IPS-NIHi11 (cell line): ENCODE measurements at places on chromosomes 2 and 18.

GRCh38 chr2:241081643-241082340, 20.3 kb downstream of the MTERF4 start:
- no peak for DNase-seq

- DNase-seq, result peak; percentile 66
These were observed 31.3 kb downstream of the KIAA2012 start for GRCh38 chr2:202104286-202104870.

GRCh38 chr2:37892436-37893114, 32.5 kb upstream of the RMDN2 start:
- no peak for DNase-seq

DNA sequence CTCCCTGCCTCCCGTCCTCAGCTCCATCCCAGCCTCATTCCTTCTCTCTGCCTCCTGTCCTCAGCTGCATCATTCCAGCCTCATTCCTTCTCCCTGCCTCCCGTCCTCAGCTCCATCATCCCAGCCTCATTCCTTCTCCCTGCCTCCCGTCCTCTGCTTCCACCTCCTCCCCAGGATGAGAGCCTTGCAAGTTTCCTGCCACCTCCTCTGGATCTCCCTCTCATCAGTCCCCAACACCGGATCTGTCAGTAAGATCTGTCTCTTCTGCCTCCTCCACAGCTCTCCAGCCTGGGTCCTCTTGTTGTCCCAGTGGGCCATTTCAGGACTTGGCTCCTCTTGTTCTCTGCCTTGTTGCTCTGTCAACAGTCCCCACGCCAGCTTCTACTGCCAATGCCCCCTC, 130.9 kb downstream of the NDUFA10 start:
- DNase-seq, result no peak

DNA sequence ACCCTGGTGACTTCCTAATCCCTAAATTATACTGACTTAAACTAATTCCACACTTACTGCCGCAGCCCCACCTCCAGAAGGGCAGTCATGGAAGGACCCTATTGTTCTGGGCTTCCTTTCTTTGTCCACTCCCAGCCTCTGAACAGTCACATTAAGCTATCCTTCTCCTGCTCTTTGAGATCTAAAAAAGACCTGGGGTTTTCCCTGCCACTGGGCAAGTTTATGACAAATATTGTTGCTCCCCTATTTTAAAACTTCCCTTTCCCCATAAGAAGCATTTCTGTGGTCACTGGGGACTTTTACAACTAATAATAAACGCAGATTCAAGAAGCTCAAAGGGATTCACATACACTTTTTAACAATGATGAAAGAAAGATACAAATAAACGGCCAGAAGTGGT, 47.2 kb upstream of the XPO1 start:
- no peak for DNase-seq

DNA sequence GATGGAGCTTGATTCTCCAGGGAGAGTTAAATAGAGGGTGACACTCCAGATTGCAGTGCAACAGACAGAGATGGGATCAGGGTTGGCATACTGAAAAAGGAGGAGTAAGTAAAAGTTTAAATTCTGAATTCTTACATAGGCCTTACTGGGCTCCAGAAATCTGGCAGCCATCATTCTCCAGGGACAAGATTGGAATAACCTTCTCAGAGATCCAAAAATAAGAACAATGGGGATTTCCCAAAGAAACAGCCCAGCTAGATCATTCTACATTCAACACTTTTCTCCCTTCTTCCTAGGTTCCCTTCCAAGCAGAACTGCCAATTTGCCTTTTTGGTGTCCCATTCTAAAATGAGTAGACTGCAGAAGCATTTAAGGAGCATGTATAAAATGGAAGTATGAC, 14.9 kb upstream of the SERPINB2 start:
- no peak for DNase-seq

- DNase-seq, result no peak
These were observed 68.6 kb downstream of the TNP1 start for GRCh38 chr2:216791303-216791702.

GRCh38 chr2:59266453-59266852, 1025.3 kb upstream of the FANCL start:
- DNase-seq, result no peak

GRCh38 chr2:72806280-72806945, 19.4 kb downstream of the EXOC6B start:
- DNase-seq, result no peak

DNA sequence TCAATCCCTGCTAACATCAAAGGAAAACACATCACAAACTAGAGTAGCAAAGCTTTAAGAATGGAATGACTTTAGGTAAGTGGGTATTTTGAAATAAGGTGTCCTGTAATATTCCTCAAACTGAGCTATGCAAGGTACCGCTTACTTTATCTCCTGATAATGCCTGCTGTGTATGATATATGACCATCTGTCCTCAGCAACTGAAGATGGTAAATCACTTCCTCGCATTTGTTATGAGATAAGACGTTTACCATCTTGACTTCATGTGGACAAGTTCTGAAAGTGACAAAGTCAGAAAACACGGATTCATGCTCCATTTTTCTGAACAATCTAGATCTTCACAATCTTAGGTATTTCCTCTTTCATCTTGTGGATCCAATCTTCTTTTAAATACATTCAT, 49.3 kb upstream of the PTPRM start:
- no peak for DNase-seq

DNA sequence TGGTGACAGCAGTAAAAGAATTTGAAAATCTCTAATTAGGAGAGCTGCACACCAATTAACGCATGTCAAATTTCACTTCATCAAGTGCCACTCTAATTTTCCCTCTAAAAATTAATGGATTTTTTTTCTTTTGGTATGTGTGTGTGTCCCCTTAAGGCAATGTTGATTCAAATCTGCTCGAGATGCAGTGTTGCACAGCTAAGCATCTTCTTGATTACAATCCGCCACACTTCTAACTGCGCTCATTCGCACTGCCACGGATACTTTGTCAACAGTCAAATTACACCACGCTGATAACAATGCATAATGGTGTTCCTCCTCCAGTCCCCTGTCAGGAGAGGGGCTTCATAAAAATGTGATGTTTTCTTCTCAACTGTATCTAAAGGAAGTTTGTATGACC, 261.4 kb downstream of the MEIS1 start:
- no peak for DNase-seq

DNA sequence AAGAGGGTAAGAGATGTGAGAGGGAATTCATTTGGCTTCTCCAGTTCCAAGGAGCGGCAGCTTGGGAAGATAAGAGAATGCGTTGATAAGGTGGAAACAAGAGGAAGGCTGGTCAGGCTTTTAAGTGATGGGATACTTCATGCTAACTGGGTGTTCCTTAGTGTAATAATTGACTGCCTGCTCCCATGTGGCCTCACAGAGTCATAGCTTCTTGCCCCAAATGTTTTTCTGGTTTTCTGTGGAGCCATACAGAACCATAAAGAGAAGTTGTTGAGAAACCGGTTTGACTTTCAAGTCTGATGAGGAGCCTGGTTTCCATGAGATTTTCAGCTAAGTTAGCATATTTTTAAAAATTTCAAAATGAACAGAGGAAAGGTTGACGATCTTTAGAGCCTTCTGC, 97.5 kb upstream of the ZFP36L2 start:
- DNase-seq, result no peak

GRCh38 chr2:190840569-190841172, 40.0 kb upstream of the GLS start:
- DNase-seq, result peak; percentile 39

- no peak for DNase-seq
These were observed 21.9 kb downstream of the HJURP start for GRCh38 chr2:233832414-233832813.

- no peak for DNase-seq
These were observed 150.6 kb downstream of the ZNF236 start for GRCh38 chr18:76972846-76973519.

DNA sequence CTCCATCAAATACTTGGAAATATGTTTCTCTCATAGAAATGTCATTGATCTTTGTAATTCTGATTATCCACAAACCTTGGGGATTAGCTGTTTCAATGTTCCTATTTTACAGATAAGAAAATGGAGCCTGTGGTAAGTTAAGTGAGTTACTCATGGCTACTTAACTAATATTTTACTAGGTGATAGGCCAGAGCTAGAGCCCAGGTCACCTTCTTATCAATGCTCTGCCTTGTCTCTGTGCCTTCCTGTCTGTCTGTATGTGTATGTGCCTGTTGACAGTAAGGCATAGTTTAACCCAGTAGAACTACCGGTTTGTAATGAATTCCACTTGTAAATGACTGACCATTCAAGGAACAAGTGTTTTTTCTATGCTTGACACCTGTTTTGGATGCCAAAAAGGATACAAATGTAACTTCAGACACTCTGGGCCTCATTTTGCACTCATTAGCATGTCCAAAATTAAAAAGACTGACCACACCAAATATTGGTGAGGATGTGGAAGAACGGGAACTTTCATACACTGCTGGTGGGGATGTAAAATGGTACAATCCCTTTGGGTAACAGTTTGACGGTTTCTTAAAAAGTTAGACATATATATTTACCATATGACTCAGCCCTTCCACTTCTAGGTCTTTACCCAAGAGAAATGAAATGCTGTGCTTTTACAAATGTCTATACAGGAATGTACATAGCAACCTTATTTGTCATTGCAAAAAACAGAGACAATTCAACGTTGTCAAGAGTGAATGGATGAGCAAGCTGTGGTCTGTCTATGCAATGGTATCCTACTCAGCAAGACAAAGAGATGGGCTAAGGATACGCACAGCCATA, 19.6 kb upstream of the IL1A start:
- no peak for DNase-seq

GRCh38 chr2:198880986-198881385, 576.8 kb downstream of the SATB2 start:
- DNase-seq, result no peak

- DNase-seq, result no peak
These were observed 6.5 kb upstream of the DUSP2 start for GRCh38 chr2:96151595-96152303.

DNA sequence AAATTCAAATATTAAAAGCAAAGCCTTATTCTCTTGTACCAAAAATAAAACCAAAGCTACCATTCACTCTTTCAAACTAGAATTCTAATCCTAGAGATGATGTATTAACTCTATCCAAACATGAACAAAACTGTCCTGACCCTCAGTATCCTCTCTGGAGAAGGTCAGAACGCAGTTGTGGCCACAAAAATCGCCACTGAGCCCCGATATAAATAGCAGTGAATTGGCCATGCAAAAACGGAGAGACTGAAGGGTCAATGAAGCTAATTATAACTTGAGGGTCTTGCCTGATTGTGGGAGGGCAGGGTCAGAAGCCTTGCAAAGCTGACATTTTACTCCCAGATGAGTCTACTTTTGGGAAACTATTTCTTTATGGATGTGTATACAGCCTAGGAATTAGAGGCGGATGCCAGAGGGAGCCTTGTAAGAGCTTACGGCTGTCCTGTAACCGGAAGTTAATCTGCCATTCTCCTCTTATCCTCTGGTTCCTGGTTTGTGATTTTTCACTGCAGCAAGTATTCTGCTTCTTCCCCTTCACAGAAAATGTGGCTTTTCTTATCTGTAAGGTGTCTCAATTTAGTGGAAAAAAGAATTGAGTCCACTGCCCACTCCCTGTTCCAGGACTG, 28.1 kb downstream of the CAVIN2 start:
- no peak for DNase-seq

- DNase-seq, result no peak
These were observed 36.0 kb downstream of the WDFY1 start for GRCh38 chr2:223909001-223909741.

GRCh38 chr2:114024326-114024725, 134.4 kb downstream of the ACTR3 start:
- no peak for DNase-seq

DNA sequence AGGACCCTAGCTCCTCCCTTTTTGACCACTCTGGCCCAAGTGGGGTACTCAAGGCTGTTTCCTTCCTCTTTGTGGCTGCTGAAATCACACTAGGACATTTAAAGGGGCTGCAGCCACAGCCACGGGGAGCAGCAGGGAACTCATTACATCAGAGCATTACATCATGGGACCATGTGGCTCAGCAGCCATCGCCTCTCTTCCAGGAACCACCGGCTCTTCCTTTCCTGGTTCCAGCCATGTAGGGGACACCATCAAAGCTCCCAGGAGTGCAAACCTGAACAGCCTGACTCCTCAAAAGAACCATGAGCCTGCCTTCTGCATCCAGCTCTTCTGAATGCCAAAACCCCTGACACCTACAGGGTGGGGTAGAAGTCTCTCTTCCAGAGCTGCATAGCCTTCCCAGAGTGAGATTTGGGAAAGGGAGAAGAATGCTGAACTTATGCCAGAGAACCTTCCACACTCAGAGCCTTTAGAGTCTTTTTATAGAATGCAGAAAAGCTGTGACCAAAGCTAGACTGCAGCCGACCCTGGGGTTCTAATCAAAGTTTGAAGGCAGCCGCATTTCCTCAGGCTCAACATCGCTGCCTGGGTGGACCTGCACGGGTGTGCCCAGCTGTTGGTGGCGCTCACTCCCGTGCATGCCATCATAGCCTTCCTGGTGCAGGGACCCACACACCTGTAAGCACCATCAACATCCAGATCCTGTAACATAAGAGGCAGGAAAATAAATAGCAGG, 121.7 kb downstream of the KLHL29 start:
- DNase-seq, result no peak

DNA sequence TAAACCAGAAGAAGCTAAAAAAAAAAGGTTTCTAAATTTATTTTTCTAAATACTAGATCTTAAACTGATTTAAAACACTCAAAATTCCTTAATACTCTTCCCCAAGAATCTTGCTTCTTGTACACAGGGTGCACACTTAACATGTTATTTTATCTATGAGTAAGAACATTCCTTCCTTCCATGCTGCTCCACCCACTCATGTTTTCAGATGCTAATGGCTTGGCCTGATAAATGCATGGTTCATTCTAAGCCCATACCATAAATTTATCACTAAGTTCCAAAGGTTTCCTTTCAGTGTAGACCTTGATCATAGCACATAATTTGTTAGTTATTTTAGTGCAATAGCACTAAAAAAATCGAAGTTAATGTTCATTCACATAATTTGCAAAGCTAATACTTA, 8.1 kb downstream of the FBXO48 start:
- no peak for DNase-seq

GRCh38 chr2:8996006-8996405, 7.5 kb downstream of the MBOAT2 start:
- no peak for DNase-seq

GRCh38 chr2:46378616-46379015, 81.4 kb downstream of the EPAS1 start:
- DNase-seq, result no peak

- peak; percentile 52 for DNase-seq
These were observed 34.9 kb downstream of the C18orf54 start for GRCh38 chr18:54392543-54393023.

GRCh38 chr2:223357076-223357475, 245.1 kb downstream of the SCG2 start:
- no peak for DNase-seq

GRCh38 chr2:134337631-134338030, 83.8 kb downstream of the MGAT5 start:
- DNase-seq, result no peak

DNA sequence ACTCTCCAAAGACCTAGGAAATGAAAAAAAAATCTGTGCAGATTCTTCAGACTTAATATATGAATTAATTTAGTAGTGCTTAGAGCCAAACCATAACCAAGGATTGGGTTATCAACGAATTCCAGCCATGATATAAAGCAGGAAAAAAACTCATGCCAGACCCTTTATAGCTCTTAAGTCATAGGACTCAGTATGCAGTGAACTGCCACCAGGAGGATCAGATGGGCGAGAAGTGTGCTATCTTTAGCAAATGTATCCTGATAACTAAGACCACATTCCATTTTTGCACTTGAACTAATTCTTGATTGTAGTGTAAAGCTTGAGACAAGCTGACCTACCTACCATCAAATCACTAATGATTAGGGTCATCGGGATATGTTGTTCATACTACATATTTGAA, 178.1 kb downstream of the IKZF2 start:
- DNase-seq, result no peak

GRCh38 chr2:218146056-218146455, 20.2 kb downstream of the CXCR2 start:
- no peak for DNase-seq
